ENCODE measurements at places on chromosomes 13 and 19.

DNA sequence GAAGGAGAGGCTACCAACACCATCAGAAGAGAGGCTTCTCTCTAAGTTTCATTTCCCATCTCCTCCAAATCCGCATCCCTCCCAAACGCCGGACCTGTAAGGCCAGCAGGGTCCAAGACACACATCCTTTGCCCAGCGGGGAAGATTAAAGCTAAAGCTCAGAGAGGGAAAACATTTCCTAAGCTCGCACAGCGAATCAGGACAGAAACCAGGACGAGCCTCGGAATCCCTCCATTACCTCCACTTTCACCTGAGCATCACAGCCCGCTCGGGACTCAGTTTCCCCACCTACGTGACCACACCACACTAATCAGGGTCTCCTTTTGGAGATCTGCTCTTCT, 711 bp upstream of the FOSB start:
- DNase-seq = no peak

GRCh38 chr13:109725297-109725696, 61.1 kb downstream of the IRS2 start:
- DNase-seq = no peak

DNA sequence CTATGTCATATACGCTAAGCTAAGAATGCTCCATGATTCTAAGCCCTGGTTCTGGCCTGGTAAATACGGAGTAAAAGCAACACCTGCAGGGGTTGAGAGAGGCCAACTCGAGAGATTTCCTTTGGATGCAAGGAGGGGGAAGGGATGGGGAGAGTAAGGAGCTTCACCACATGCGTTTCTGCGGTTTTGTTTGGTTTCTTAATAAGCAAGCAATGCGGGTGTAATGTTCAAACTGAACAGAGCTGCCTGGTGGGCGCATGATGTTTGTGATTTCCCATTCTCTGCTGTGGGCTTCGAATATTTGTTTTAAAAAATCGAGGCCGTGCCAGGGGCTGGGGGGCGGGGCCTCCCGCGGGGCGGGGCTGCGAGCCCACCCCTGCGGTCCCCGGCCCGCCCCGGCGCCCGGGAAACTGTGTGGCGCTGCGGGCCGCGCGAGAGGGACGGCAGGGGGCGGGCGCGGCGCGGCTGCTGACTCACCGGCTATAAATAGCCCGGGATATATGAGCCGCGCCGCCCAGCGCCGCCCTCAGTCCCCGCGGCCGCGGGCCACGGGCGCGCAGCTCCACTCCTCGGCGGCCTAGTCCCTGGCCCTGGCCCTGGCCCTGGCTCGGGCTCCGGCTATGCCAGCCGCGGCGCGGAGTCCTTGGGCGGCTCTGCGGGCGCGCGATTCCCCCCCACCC, 5.1 kb downstream of the BBC3 start:
- peak; percentile 83 for DNase-seq

- no peak for DNase-seq
Measured at GRCh38 chr19:41940731-41941409, 12.6 kb upstream of the ERFL start.

- DNase-seq = no peak
Measured at GRCh38 chr13:80336776-80337287, 4.1 kb downstream of the SPRY2 start.

DNA sequence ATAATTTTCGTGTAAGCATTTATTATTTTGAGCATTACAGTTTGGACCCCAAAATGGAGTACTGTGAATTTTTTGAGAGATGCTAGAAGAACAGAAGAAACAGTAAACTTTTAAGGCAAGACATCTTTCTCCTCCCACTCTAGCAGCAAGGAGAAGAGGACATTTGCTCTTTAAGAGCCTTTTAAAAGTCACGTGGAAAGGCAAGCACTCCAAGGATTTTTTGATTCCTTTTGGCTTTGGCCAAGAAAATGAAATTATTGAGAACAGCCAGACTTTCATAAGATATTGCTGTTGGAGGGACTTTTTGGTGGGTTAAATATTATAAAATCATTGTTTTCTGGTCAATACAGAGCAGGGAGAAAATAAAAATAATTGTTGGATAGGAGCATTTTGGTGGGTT, 110.0 kb downstream of the RGCC start:
- DNase-seq = no peak

DNA sequence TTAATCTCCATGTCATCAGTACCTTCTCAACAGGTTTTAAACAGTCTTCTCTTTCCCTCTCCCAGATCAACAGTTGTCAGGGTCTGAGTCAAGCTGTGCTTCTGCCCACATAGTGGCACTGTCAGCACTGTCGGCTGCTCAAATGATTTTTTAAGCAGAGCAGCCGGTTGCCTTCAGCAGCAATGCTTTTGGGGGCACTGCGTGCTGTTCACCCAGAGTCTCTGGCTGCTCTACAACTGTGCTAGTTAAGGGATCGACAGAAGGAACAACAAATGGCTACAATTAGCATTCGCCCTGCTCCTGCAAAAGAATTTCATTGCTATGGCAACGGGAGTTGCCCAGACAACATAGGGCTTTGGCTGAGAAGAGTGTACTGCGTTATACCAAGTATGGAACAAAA, 412.9 kb downstream of the DIAPH3 start:
- DNase-seq = no peak

DNA sequence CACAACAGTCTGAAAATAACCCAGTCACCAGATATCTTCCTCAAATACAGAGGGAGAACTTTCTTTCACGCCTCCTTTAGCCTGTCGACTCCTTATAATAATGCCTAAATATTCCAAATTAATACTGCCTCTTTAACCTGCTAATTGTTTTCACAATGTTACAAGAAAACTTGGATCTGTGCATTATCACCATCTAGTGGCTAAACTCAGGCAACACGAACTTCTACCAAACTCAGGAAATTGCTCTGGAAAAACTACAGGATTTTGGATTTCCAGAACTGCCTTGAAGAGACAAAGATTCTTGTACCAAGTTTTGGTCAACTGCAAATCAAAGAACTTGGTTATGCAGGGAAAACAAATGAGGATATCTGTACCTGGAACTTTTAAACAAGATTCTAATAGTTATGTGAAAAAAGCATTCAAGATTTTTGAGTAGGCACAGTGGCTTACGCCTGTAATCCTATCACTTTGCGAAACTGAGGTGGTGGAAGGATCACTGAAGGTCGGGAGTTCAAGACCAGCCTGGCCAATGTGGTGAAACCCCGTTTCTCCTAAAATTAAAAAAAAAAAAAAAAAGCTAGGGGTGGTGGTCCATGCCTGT, 10.8 kb downstream of the CLN5 start:
- no peak for DNase-seq

DNA sequence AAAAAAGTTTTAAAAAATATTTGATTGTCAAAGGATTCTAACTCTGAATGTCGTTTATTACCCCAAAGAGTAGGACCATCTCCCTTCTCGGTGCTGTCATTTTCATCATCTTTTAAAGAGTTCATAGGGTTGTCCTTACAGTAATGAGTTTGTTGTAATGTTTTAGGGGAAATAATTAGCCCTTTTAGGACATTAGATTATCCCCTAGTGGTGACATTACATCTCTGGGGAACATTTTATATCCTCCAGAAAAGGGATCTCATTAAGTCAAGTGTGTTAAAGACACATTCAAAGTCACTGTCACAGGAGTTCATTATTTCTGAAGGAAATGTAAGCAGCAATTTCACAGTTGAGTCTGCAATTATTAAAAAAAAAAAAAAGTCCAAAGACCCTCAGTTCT, 99.3 kb upstream of the GJB6 start:
- no peak for DNase-seq

GRCh38 chr19:1168572-1169410, 5.3 kb downstream of the SBNO2 start:
- DNase-seq = no peak

- no peak for DNase-seq
Measured at GRCh38 chr13:35514801-35515502, 38.5 kb upstream of the MAB21L1 start.

DNA sequence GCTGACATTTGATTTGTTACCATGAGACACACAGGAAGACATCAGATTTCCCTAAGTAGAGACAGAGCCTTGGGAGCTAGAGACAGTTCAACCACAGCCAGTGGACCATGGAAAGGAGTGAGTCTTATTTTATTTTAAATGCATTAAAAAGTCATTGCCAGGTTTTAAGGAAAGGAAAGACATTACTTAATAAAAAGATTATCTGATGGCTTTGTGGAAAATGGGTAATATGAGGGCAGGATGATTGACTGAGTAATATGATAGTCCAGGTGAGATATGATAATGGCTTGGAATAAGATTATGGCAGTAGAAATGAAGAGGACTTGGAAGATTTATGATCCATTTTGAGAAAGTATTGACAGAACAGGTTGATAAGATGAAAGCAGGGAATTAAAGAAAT, 580.1 kb downstream of the GPC5 start:
- DNase-seq = no peak

All from activated naive CD4-positive, alpha-beta T cell treated with anti-CD3 and anti-CD28 coated beads for 36 hours (primary cell).